ENCODE measurements at places on chromosomes 3 and 15.

- DNase-seq = no peak
Measured at GRCh38 chr15:76343313-76343996, 6.9 kb downstream of the ISL2 start.

GRCh38 chr3:61141697-61142096 lies 109.6 kb downstream of the FHIT start:
- DNase-seq = no peak

- no peak for DNase-seq
Measured at GRCh38 chr3:11653298-11654055, 9.8 kb upstream of the VGLL4 start.

- DNase-seq = no peak
Measured at GRCh38 chr3:132342183-132342582, 25.0 kb downstream of the ACP3 start.

DNA sequence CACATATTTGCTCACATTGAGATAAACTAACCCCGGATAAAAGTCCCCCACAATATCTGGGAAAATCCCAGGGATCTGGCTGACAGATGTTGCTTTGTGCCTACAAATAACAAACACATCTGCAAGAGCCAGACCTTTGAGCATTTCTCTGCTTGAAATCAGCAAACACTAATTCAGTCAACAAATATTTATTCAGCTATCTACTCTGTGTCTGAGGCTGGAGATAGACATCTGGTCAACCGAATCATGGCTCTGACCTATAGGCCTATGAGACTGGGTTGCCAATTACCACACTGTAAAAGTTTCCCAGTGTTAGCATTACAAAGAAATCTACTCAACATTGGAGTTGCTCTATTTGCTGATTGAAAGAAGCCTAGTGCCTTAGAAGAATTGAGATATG lies 201.1 kb upstream of the CADPS start:
- no peak for DNase-seq

GRCh38 chr3:170007031-170007663 lies 30.6 kb upstream of the GPR160 start:
- peak; percentile 59 for DNase-seq

GRCh38 chr3:188789251-188789650 lies 382.5 kb upstream of the TPRG1 start:
- peak; percentile 23 for DNase-seq

DNA sequence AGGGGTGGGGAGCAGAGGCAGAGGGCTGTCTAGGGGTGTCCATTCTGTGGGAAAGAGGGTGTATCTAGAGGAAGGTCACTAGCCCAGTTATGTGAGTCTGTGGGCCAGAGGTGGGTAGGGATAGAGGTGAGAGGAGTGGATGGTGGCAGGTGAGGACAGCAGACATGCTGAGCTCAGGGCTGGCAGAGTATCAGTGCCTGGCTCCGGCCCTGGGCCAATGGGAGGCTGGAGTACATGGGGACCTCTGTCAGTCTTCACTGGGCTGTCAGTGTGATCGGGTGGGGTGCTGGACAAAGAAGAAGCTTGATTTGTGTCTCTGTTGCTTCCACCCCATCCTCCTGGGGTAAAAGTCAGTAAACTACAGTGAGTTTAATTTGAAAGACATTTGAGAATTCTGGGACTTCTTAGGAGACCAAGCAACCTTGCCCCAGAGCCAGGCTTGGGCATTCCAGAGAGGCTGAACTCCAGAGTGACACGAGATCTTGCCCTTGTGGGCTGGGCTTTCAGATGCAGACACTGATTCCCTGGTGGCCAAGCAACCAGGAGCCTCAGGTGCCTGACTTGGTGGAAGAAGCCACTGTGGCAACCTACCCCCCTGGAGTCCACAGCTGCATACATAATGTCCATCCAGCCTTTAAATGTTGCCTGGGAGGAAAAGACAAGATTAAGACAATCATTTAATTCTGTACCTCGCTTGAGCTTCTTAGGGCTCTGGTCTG lies 60.7 kb downstream of the EXOG start:
- no peak for DNase-seq

DNA sequence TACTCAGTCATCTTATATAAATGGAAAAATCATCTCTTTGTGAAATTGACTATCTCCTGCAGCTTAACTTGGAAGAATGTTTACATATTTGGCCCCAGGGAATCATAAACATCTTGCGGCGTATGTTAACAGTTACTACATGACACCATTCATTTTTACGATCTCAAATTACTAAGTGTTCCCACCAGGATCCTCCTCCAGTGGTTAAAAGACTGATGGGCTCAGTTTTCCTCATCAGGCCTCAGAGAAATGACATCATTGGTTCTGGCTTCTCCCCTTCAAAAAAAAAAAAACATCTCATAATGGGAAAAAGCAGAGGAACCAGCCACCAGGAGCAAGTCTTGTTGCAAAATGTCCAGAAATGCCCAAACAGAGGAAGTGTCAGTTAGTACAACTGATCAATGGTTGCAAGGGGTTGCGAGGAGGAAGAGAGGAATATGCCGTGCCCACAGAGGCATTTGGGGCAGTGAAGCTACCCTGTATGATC lies 70.5 kb upstream of the LIPC start:
- DNase-seq = no peak

GRCh38 chr3:136305879-136306278 lies 55.7 kb downstream of the PCCB start:
- no peak for DNase-seq

- no peak for DNase-seq
Measured at GRCh38 chr3:45119824-45120358, 26.3 kb downstream of the CDCP1 start.

- peak; percentile 19 for DNase-seq
Measured at GRCh38 chr15:60704129-60704528, 225.2 kb upstream of the ICE2 start.

DNA sequence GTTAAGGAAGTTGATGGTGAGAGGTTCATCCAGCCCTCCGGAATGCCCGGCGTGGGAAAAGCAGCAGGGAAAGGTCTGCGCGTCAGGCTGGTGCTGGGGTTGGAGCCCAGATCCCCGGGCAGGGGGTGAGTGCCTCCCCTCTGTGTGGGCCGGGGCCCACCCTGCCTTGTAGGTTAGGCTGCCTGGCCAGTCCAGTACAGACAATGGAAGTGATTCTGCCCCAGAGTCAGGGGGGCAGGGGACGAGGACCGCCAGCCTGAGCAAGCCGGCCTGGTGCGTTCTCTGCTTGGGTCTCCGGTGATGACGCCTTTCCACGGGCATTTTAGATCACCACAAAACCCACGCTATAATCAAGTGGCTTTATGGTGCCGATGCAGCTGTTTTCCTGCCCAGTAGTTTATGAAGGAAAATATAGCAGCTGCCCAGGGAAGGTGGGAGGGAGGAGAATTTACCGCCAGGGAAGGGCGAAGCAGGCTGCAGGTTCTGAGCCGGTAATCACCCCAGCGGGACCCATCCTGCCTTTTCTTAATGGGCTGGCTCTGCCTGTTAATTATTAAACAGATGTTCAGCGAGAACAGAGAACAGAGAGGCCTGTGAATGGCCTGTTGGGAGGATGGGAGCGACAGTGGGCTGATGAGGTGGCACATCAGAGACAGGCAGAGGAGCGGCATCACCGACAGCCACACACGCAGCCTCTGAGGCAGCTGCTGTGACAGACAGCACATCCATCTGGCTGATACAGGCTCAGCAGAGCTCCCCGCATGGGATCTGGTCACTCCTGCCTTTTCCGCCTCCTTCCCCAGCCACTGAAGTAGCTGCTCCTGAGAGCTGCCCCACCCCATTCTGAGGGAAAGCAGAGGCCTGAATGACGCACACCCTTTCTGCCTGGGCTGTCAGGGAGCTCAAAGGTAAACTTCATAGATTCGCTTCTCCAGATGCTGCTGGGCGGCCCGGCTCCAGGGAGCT lies 35.2 kb downstream of the BDH1 start:
- DNase-seq = no peak

GRCh38 chr3:134352031-134352671 lies 22.1 kb downstream of the AMOTL2 start:
- no peak for DNase-seq

DNA sequence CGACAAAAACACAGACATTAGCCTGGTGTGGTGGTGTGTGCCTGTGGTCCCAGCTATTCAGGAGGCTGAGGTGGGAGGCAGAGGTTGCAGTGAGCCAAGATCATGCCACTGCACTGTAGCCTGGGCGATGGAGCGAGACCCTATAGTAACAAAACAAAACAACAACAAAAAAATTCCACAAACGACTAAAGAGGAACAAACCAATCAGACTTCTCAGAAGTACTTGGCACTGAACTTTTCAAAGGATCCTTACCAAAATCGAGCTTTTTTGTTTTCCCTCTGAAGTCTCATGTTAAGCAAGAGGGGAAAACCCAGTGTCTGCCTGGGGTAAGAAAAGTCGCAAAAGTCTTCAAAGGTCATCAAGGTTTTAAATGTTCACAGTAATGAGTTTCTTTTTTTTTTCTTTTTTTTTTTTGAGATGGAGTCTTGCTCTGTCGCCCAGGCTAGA lies 30.1 kb upstream of the TFRC start:
- DNase-seq = peak; percentile 56

DNA sequence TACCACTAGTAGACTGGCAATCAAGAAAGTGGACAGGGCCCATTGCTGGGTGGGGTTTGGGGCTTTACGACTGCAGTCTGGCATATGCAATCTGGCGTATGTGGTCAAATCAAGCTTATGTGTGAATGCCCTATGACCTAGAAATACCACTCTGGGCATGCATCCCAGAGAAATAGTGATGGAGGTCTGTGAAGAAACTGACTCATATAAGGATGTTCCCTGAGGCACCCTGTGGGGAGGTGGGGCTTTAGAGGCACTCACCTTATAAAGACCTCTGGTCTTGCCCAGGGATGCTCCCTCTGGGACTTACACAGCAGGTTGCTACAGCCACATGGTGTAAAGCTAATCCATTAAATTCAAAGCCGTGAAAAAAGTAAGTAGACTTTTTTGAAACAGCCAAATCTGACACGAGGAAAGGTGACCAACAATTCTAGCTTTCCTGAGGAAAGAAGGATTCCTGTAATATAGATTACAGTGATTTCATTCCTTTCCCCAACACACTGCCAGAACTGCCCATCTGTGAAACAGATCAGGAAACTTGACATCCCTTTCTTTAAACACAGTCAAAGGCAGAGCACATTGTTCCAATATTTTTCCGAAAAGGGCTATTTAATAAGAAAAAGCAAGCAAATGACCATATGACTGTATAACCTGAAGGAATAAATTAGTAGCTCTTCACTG lies 13.6 kb downstream of the RARRES1 start:
- no peak for DNase-seq

DNA sequence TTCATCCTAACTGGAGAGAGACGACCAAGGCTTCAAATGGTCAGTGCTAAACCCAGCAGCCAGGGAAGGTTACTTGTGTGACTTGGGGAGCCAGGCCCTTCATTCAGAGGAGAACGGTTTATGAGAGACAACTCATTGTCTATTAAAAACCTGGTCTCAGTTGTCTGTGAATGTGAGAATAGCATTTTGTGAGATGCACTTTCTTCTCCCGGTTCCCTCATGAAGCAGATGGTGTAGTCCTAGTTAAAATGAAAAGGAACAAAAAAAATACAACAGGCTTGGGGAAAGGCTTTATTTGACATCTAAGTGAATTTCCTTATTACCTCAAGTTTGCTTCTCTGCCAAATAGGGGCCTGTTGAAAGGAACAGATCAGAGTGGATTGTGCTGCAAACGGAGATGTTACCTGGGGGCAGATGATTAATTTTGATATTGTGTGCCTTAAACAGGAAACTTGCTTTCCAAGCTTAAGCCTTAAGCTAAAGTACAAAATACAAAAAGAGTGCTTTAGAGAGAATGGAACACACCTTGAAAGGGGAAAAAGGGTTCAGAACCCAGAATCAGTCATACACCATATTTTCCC lies 202.7 kb upstream of the BHLHE40 start:
- no peak for DNase-seq

- DNase-seq = no peak
Measured at GRCh38 chr3:119862616-119863015, 80.7 kb downstream of the NR1I2 start.

GRCh38 chr15:40344631-40345120 lies 3.9 kb upstream of the CCDC9B start:
- DNase-seq = peak; percentile 77

- DNase-seq = no peak
Measured at GRCh38 chr3:79490165-79491028, 277.4 kb downstream of the ROBO1 start.

- no peak for DNase-seq
Measured at GRCh38 chr3:65597226-65597951, 441.3 kb downstream of the MAGI1 start.

DNA sequence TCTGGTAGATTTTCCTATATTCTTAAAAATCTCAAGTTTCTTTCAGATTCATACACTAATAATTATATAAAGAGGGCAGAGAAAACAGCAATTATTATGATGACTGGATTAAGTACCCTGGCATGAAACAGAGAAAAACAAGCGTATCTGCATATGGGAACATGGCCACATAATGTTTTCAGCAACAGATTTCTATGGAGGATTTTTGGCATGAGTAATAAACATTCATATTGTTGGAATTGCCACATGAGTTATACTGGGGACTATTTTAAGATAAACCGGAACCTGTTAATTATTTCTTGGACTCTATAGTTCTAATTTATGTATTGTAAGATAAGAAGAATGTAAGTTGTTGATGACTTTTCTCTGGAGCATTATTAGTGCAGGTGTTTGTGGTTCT lies 112.7 kb downstream of the OXSM start:
- no peak for DNase-seq

- DNase-seq = no peak
Measured at GRCh38 chr15:42465520-42466259, 25.3 kb downstream of the ZNF106 start.

GRCh38 chr15:32007355-32007960 lies 22.9 kb upstream of the CHRNA7 start:
- no peak for DNase-seq

DNA sequence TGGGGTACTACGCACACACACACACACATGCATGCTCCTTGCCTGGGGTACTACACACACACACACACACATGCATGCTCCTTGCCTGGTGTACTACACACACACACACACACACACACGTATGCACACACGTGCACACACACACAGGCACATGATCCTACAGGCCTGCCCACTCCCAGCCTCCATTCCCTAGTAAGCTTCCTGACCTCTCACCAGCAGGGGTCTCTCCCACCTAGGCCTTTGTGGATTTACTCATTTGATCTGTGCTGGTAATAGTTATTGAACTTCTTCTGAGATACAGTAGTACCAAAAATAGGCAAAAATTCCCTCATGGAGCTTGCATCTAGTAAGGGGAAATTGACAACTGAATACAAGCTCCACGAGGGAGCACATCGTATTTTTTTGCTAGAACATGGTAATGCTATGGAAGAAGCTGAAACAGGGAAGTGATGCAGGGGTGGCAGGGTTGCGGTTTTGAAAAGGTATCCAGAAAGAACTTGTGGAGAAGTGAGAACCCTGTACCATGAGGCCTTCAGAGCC lies 19.1 kb downstream of the TTC21A start:
- DNase-seq = peak; percentile 64

- DNase-seq = peak; percentile 65
Measured at GRCh38 chr3:50591196-50591741, 20.3 kb downstream of the CISH start.

GRCh38 chr3:23405081-23405480 lies 202.0 kb downstream of the UBE2E2 start:
- DNase-seq = no peak
